ENCODE measurements at places on chromosomes 2 and 18.
A peak's percentile ranks its signal among the peaks of the same experiment; 100 is the strongest.

- DNase-seq = no peak
These were observed 68.4 kb upstream of the CDCA7 start for GRCh38 chr2:173286153-173286809.

DNA sequence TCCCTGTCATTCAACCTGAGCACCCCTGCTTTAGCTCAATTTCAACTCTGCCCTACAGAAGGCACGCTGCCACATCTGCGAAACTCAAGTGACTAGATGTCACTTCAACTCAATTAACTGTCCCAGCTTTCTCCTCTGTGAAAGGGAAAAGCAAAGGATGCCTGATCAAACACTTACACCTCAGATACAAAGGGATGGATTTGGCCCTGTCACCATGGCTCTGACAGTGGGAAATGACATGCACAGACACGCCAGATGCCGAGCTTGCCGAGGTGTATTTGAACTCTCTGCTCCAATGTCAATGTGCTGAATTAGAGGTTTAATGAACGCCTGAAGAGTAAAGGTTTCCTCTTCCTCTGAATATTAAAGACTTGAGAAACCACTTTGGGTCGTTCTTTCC is 481.1 kb downstream of the CBLN2 start:
- no peak for DNase-seq

DNA sequence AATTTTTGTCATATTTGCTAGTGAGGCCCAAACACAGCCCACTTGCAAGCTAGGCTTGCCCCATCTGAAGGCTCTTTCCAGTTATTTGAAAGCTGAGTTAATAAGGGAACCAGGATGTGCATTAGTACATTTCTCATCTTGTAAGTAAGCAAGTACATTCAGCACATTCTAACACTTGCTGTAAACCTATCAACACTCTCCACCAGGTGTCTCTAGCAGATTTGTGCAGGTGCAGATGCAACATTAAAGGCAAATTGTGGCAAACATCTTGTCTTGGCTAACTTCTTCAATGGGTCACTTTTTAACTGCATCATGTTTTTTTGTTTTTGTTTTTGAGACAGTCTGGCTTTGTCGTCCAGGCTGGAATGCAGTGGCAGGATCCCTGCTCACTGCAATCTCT is 25.3 kb upstream of the MFSD6 start:
- DNase-seq = peak; percentile 19

GRCh38 chr18:58143386-58143785 is 99.4 kb downstream of the NEDD4L start:
- no peak for DNase-seq

GRCh38 chr2:196112418-196113034 is 43.9 kb upstream of the DNAH7 start:
- peak; percentile 94 for DNase-seq

DNA sequence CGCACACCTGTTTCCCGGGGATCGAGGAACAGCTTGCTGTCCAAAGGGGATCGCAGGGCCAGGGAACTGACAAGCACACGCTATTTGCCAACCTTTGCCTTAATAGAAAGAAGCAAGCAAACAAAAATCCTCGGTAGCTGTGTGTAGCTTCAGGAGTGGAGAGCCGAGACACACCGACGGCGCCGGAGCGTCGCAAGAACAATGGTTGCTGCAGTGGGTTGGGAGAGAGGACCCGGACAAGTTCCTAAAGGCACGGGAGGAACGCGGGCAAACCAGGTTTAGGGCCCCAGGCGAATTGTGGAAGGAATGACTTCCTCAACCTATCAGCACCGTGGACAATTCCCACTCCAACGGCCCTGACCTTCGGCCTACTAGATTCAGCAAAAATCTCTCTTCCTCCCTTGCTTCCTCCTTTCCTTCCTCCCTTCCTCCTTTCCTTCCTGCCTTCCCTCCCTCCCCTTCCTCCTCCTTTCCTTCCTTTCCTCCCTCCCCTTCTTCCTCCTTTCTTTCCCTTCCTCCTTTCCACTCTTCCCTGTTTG is 4.9 kb upstream of the NEUROD1 start:
- peak; percentile 14 for DNase-seq

GRCh38 chr2:7940723-7941122 is 741.1 kb upstream of the ID2 start:
- no peak for DNase-seq

- no peak for DNase-seq
These were observed 131.7 kb downstream of the DOCK10 start for GRCh38 chr2:224910574-224910925.

DNA sequence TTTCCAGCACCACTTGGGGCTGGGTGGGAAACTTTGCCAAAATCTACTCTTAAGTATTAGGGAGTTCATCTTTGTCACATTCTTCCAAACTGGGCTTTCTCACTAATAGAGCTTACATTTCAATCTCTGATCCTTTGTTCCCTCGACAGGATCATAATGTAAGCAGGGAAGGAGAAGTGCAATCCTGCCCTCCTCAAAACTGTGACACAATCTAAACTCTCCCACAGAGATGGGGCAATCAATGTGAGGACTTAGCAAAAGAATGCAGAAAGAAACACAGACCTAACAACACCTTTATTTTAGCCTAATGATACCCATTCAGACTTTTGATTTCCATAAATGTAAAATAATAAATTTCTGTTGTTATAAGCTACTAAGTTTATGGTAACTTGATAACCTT is 40.8 kb downstream of the DSEL start:
- peak; percentile 2 for DNase-seq

DNA sequence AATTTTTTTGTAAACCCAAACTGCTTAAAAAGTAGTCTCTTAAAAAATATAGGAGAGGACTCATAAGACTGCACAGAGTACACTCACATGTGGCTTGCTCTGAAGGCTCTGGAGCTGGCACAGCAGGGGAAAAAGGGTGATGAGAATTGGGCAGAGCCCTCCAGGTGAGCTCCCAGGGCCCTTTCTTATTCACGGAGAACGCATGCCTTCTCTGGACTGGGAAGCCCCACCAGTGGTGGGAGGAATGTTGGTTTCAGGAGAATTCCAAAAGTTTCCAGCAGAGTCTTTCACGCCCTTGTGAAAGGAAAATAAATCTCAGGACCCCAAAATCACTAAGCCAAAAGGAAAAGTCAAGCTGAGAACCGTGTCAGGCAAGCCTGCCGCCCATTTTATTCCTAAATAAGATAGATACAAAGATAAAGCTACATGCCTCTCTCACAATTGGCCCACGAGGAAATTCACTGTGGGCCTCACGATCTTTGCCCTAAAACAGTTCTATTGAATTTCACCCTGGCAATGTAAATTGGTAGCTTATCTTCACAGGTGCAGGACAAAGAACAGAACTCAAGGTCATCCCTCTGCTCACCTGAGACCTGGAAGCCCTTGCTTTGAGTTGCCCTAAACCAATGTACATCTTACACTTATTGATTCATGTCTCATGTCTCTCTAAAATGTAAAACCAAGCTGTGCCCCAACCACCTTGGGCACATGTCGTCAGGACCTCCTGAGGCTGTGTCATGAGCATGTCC is 15.5 kb upstream of the MC5R start:
- DNase-seq = no peak

DNA sequence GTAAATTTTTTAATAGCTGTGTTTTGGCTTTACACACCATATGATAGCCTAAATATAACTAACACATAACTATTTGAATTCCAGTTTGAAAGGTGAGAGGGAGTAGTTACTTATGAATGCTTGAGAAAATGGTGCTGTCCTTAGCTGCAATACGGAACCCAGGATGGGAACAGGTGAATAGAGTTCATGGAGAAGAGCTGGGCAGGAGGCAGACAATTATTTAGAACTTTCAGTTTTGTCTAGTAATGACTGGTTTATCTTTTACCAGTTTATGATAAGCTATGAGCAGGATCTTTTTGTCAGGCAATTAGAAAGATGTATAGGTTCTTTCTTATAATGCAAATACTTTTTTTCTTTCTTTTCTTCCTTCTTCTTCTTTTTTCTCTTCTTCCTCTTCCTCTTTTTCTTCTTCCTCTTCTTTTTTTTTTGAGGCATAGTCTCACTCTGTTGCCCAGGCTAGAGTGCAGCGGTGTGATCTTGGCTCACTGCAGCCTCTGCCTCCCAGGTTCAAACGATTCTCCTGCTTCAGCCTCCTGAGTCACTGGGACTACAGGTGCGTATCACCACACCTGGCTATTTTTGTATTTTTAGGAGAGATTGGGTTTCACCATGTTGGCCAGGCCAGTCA is 25.9 kb downstream of the UBR3 start:
- DNase-seq = no peak

- DNase-seq = peak; percentile 8
These were observed 15.4 kb downstream of the GREB1L start for GRCh38 chr18:21257386-21257785.

- no peak for DNase-seq
These were observed 9.3 kb upstream of the MTERF4 start for GRCh38 chr2:241111440-241111805.

DNA sequence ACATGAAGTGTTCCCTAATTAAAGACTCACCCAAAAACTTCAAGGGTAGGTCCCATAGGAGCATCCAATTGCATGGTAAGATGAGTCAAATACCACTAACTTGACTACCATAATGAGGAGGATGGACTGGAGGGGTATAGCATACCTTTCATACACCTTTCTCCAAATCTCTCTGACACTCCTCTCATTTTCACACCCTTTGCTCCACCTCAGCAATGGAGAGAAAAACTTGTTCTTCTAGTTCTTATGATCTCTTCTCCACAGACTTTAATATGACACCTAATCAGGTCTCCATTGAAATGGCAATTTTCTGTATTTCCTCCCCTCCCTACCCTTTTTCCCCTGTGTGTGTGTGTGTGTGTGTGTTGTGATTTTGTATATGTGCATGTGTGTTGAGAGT is 41.1 kb upstream of the MAP2 start:
- no peak for DNase-seq

- DNase-seq = no peak
These were observed 55.2 kb upstream of the STON1 start for GRCh38 chr2:48474574-48475298.

GRCh38 chr2:192675681-192676080 is 480.9 kb upstream of the TMEFF2 start:
- DNase-seq = peak; percentile 1

- no peak for DNase-seq
These were observed 86.1 kb downstream of the SLC25A12 start for GRCh38 chr2:171807831-171808393.

DNA sequence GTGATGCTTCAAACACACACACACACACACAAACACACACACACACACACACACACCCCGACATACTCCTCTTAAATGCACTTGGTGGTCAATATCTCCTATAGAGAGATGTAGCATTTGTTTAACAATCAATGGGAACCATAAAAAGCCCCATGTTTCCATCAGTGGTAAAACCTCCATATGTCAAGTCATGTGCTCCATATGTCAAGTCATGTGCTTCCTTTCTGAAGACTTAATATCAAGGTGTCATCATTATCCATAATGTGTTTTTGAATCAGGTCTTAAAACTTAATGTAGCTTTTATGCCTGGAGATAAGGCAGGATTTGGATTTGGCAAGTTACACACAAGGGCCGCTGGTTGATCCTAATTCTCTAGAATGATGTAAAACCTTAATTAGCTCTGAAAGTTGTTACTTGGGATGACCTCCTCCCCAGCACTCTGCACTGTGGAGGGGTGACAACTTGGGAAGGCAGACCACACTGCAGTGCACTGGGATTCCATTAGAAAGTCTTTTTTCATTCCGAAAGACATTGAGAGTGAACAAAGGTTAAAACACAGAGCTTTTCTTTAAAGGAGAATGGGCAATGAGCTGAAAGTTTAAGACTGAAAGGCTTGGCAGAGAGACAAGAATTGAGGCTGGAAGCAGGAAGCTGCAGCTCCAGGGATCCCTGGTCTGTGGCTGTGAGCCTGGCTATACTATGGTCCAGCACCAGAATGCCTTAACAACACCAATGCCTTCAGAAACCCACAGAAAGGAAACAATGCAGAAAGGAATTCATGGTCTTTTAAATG is 26.4 kb downstream of the ALK start:
- DNase-seq = no peak

- DNase-seq = no peak
These were observed 320.6 kb downstream of the GBX2 start for GRCh38 chr2:235847576-235847975.

GRCh38 chr18:78130232-78131195 is 849.1 kb upstream of the SALL3 start:
- peak; percentile 0 for DNase-seq

GRCh38 chr18:2970772-2971659 is 41.9 kb downstream of the LPIN2 start:
- DNase-seq = no peak

DNA sequence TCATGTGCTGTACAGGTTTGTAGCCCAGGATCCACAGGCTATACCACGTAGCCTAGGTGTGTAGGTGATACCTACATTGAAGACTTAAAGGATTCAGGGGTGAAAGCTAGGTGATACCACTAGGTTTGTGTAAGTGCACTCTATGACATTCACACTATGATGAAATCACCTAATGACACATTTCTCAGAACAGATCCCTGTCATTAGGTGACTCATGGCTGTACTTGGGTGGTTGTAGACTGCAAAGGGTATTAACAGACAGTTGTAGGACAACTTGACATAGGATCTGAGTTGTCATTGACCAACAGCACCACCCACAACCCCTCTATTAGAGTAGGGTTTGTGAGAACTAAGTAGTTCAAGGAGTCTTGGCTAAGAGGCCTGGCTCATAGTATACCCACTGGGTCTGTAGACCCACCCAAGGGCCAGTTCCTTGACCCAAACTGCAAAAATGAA is 27.7 kb upstream of the SMCHD1 start:
- peak; percentile 36 for DNase-seq

GRCh38 chr18:9918016-9918680 is 4.3 kb downstream of the VAPA start:
- DNase-seq = peak; percentile 51

DNA sequence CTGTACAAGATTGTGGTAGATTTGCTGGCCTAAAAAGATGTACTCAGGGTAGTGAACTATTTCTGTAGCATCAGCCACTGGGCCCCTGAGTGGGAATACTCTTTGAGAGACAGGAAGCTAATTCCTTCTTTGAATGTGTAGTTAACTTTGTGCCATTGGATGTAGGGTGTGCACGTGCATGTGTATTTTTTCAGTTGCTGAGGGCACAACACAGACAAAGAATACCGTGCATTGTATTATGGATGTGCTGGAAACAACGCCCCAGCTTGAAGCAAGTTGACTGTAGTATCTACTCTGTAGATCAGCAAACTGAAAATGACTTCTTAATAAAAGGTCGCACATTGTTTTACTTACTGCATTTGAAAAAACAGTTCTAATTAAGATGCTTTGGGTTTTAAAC is 14.1 kb downstream of the CRIM1 start:
- DNase-seq = no peak
